ENCODE measurements at places on chromosomes 5 and 9.

GRCh38 chr9:34927061-34927460, 31.0 kb upstream of the PHF24 start:
- DNase-seq, result no peak

DNA sequence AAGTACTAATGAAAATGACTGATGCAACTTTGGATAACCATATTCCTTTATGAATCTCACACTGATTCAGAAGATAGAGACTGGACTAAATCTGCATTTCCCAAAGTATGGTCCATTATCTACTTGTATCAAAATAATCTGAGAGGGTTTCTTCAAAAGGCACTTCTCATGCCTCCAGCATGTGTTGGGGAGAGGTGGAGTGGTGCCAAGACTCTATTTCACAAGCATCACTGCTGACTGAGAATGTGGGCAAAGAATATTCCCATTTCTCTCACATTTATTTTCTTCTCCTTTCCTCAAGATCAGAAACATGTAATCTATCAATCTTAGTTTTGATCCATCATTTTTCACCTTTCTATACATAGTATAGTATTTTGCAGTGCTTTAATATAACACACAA, 135.4 kb downstream of the GABRB2 start:
- DNase-seq, result no peak

- DNase-seq, result peak; percentile 55
Observed at GRCh38 chr5:34957857-34958690, 28.7 kb downstream of the DNAJC21 start.

DNA sequence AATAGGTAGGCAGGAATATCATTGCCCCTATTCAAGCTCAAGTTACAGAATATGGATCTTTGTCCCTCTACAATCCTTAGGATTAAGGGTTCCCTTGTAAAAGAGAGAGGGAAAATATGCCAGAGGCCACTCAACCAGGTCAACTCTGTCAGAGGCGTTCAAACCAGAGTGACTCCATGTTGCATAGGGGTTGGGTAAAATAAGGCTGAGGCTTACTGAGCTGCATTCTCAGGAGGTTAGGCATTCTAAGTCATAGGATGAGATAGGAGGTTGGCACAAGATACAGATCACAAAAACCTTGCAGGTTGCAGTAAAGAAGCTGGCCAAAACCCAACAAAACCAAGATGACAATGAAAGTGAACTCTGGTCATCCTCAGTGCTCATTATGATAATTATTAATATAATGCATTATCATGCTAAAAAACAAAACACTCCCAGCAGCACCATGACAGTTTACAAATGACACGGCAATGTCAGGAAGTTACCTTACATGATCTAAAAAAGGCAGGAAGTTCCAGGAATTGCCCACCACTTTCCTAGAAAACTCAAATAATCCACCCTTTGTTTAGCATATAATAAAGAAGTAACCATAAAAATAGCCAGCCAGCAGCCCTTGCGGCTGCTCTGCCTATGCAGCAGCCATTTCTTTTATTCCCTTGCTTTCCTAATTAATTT, 64.8 kb downstream of the ERP44 start:
- DNase-seq, result no peak

DNA sequence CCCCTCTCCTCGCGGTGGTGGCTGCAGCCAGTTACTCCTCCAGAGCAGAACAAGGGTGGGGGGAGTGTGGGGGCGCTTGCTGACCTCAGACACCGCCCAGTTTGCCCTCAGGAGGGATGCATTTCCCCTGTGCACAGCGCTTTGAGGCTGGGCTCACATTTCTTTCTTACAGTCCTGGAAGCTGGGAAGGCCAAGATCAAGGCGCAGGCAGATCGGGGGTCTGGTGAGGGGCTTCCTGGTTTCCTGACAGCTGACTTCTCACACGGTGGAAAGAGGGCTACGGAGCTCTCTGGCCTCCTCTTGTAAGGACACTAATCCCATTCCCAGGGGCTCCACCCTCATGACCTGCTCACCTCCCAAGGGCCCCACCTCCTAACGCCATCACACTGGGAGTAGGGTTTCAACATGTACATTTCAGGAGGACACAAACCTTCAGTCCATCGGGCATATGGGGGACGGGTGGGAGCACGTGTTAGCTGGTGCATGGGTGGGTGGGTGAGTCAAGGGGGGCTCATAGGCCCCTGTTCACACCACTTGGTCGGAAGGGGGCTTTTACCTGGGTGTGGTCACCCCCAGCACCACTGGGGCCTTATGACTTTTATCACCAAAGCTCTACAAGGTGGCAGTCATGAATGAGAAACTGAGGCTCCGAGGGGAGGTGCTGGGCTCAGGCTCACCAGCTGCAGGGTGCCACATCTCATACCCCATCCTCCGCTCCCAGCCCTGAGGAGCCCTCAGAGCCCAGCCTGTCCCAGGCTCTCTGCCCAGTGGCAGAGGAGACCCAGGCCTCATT, 7.7 kb upstream of the SCGB3A1 start:
- no peak for DNase-seq

DNA sequence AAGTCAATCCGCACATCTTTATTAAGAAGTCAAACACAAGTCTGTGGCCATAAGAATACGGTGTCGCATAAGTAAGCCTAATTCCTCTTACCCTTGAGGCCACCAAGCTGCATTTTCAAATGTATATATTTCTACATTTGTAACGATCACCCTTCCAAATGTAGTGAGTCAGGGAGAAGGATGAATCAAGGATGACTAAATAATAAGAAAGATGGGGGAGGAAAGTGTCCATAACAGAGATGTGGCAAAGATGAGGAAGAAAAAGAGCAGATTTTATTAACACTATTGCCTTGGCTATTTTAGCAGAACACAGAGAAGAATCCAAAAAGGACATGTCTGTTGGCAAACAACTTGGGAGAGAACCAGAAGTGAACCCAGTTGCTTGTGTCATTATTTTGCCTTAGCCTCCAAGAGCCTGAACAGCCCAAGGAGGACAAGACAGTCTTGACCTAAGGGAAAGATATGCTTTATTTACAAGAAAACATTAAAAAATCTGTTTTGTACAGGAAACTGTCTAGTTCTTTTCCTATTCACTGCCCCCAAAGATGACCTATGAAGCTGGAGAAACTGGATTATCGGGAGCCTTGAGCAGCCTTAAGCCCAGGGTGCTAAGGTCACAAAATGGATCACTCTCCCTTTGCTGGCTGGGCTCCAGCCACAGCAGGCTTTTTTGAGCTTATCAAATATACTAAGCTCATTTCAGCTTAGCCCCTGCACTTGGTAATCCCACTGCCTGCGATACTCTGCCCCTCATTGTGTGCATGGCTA, 101.5 kb downstream of the PLCXD3 start:
- no peak for DNase-seq

DNA sequence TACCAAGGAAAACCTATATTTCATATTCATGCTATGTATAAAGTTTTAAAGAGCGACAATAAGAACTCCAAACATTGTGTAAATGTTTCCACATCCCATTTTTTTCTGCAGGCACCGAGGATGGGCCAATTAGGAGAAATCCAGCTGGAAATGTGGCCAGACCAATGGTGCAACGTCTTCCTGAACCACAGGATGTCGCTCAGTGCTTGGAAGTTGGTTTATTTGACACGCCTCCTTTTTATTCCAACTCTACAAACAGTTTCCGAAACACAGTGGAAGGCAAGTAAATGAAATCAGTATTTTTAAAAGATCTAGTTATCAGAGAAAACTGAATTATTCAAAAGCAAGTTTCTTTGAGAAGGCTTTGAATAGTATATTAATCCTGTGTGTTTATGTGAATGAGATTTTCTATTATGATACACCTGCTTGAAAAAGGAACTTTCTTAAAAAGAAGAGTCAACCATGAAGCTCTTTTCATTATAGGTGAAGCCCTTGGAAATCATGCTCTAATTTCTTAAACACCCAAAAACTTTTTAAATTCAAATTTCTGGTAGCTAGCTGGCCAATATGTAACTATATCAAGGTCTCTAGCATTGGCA, 9.1 kb downstream of the TYRP1 start:
- DNase-seq, result no peak

- DNase-seq, result no peak
Observed at GRCh38 chr5:155148694-155149093, 135.1 kb downstream of the KIF4B start.

All from GM13976 (cell line).